Thyroid gland (tissue), 4 donors: ENCODE measurements at places on chromosomes 4 and X. TPM values are rescaled to one million over a fixed set of nuclear protein-coding genes. Genes with fewer than 3 reads are reported as not detected.
A peak's percentile ranks its signal among the peaks of the same experiment; 100 is the strongest.

GRCh38 chr4:168388890-168389289 is 70.3 kb upstream of the DDX60 start:
- no peak for DNase-seq
- no peak overlapping the region for H3K27ac ChIP-seq
- no peaks in the 10 kb centered on the region for H3K36me3 ChIP-seq
- no peaks in the 10 kb centered on the region for H3K27me3 ChIP-seq
- H3K4me1 ChIP-seq: no peaks in the 10 kb centered on the region
- H3K4me3 ChIP-seq: no peak overlapping the region

DNA sequence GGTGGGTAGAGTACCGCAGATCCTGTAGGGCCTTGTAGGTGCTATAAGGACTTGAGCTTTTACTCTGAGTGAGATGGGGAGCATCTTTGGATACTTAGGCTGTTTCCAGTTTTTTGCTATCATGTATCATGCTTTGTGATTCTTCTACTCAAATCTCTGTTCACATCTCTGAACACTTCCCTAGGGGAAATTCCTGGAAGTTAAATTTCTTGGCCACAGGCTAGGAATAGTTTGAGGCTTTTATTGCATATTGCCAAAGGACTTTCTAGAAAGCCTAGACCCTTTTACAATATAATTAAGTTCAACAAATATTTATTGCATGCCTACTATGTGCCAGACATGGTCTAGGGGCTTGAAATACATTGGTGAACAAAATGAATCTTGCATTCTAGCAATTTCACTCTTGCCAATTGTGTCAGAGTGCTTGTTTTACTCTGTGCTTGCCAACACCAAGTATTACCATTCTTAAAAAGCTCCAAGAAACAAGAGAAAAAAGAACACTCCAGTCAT is 4.1 kb upstream of the PGRMC1 start:
- H3K4me1 ChIP-seq: no peaks in the 10 kb centered on the region
- DNase-seq: no peak
- H3K27ac ChIP-seq: no peak overlapping the region
- H3K36me3 ChIP-seq: no peaks in the 10 kb centered on the region
- no peak overlapping the region for H3K4me3 ChIP-seq

The XAGE3 gene
- total RNA-seq: not detected

The PNMA5 gene
- total RNA-seq: not detected

- H3K27ac ChIP-seq: no peak overlapping the region
- DNase-seq: no peak
- H3K4me1 ChIP-seq: no peaks in the 10 kb centered on the region
- no peaks in the 10 kb centered on the region for H3K27me3 ChIP-seq
These were observed 95.2 kb downstream of the RPA4 start for GRCh38 chrX:96978906-96979305.

- H3K27me3 ChIP-seq: no peaks in the 10 kb centered on the region
- no peak overlapping the region for H3K4me3 ChIP-seq
- H3K4me1 ChIP-seq: no peaks in the 10 kb centered on the region
- H3K27ac ChIP-seq: no peak overlapping the region
- H3K36me3 ChIP-seq: no peaks in the 10 kb centered on the region
These were observed 37.7 kb downstream of the CLDN2 start for GRCh38 chrX:106957856-106958255.

DNA sequence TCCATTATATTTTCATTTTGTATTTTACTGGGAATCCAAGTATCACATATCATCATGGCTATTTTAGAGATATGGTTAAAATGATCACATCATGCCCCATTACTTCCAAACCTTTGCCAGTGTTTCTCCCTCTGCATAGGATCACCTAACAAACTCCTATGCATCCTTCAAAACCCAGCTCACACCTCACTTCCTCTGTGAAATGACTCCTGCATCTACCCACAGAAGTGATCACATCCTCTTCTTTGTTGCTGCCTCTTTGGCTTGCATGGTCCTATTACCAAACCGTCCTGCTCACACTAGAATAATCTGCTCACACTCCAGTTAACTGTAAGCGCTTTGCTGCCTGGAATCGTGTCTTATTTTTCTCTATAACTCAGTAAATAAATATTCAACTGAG is 74.7 kb upstream of the C4orf50 start:
- no peaks in the 10 kb centered on the region for H3K36me3 ChIP-seq
- H3K27ac ChIP-seq: no peak overlapping the region
- no peak for DNase-seq
- no peaks in the 10 kb centered on the region for H3K27me3 ChIP-seq
- H3K4me3 ChIP-seq: no peak overlapping the region

- no peak overlapping the region for H3K27ac ChIP-seq
- DNase-seq: no peak
- H3K4me3 ChIP-seq: no peak overlapping the region
- H3K27me3 ChIP-seq: no peaks in the 10 kb centered on the region
- no peaks in the 10 kb centered on the region for H3K36me3 ChIP-seq
- no peaks in the 10 kb centered on the region for H3K4me1 ChIP-seq
These were observed 18.8 kb downstream of the PAK3 start for GRCh38 chrX:111114806-111115205.

DNA sequence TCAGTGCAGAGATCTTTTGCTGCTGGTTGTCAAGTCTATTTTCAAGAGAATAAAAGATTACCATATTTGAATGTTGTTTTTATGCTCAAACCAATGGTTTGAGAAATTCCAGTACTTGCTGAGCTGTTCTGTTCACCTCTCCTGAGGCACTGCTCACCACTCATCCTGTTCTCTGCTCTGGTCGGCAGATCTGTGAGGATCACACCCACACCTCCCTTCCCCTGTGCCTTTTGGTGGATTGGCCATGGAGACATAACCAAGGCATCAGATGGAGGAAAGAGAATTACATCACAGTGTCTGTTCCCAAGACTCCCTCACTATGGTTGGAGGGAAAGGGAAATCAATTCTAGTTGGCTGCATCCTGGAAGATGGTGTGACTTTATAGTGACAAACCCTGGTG is 391.6 kb downstream of the ARHGAP24 start:
- H3K4me3 ChIP-seq: no peak overlapping the region
- peak overlapping the region; percentile 54 for H3K27ac ChIP-seq
- no peaks in the 10 kb centered on the region for H3K27me3 ChIP-seq
- no peaks in the 10 kb centered on the region for H3K36me3 ChIP-seq
- DNase-seq: peak; percentile 44

- H3K27me3 ChIP-seq: no peaks in the 10 kb centered on the region
- no peaks in the 10 kb centered on the region for H3K4me1 ChIP-seq
- no peak overlapping the region for H3K4me3 ChIP-seq
These were observed 10.1 kb downstream of the SYNPO2 start for GRCh38 chr4:118898684-118899138.

- no peak for DNase-seq
- H3K27me3 ChIP-seq: peaks cover 30% of the 10 kb centered on the region
- no peaks in the 10 kb centered on the region for H3K36me3 ChIP-seq
- peak overlapping the region; percentile 58 for H3K4me3 ChIP-seq
- peaks cover 33% of the 10 kb centered on the region for H3K4me1 ChIP-seq
- H3K27ac ChIP-seq: peak overlapping the region; percentile 9
These were observed 1.3 kb downstream of the MSX1 start for GRCh38 chr4:4860600-4861389.

GRCh38 chr4:42821230-42821629 is 71.3 kb upstream of the GRXCR1 start:
- H3K36me3 ChIP-seq: no peaks in the 10 kb centered on the region
- H3K4me1 ChIP-seq: peaks cover 41% of the 10 kb centered on the region
- no peak overlapping the region for H3K4me3 ChIP-seq
- DNase-seq: no peak

DNA sequence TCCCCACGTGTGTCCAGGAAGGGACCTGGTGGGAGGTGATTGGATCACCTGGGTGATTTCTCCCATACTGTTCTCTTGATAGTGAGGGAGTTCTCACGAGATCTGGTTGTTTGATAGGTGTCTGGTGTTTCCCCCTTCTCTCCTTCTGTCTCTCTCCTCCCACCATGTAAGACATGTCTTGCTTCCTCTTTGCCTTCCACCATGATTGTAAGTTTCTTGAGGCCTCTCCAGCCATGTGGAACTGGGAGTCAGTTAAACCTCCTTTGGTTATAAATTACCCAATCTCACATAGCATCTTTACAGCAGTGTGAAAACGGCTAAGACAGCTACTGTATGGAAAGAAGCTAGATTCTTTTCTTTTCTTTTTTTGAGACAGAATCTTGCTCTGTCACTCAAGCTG is 21.6 kb upstream of the FGG start:
- no peaks in the 10 kb centered on the region for H3K4me1 ChIP-seq
- H3K27ac ChIP-seq: no peak overlapping the region
- H3K36me3 ChIP-seq: no peaks in the 10 kb centered on the region
- no peak for DNase-seq

DNA sequence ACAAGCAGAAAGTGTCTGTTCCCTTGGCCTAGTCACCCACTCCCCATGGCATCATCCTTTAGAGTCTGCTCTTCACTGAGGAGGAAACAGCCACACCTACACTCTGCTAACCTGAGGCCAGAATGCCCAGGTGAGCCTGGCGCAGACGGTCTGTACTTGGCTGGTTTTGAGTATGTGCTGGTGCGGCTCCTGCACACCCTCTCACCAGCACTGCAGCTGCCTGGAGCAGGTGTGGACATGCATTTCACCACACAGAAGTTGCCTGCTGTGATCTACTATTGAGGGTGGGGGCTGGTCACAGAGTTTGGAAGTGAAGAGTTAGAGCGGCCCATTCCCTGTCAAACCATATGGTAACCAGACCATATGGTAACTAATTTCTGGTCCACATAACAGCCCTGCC is 39.5 kb downstream of the KANTR start:
- H3K36me3 ChIP-seq: no peaks in the 10 kb centered on the region
- no peaks in the 10 kb centered on the region for H3K4me1 ChIP-seq
- H3K27ac ChIP-seq: no peak overlapping the region
- no peaks in the 10 kb centered on the region for H3K27me3 ChIP-seq
- no peak overlapping the region for H3K4me3 ChIP-seq

GRCh38 chrX:124827258-124827845 is 481.0 kb downstream of the SH2D1A start:
- no peak overlapping the region for H3K4me3 ChIP-seq
- no peak for DNase-seq
- H3K4me1 ChIP-seq: no peaks in the 10 kb centered on the region
- no peak overlapping the region for H3K27ac ChIP-seq

GRCh38 chr4:183211533-183211932 is 108.5 kb downstream of the CLDN22 start:
- no peaks in the 10 kb centered on the region for H3K36me3 ChIP-seq
- no peak overlapping the region for H3K27ac ChIP-seq
- no peak for DNase-seq
- no peaks in the 10 kb centered on the region for H3K4me1 ChIP-seq
- no peaks in the 10 kb centered on the region for H3K27me3 ChIP-seq

The KLB gene
- total RNA-seq: not detected

The FRMD7 gene
- not detected for total RNA-seq

DNA sequence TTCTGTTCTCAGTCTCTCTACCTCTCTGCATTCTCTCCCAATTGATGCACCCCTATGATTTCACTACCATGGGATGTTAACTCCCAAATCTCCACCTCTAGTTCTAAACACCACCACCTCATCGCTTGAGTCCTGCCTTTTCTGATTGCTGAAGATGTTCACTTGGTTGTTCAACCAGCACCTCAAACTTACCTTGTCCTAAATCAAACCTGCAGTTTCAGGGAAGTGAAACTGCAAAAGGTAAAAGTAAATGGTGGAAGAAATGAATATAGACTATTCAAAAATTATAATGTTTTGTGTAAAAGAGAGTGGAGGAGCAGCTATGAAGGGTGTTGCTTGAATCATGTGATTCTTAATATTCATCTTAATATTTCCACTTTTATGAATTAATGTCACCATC is 91.0 kb downstream of the PDE5A start:
- H3K4me1 ChIP-seq: no peaks in the 10 kb centered on the region
- DNase-seq: no peak
- H3K36me3 ChIP-seq: no peaks in the 10 kb centered on the region
- no peak overlapping the region for H3K4me3 ChIP-seq

The SPANXA2 gene
- not detected for total RNA-seq

The MAGEB4 gene
- total RNA-seq: not detected
